ENCODE measurements at places on chromosomes 2 and 18. TPM values are rescaled to one million over a fixed set of nuclear protein-coding genes. Genes with fewer than 3 reads are reported as not detected.

DNA sequence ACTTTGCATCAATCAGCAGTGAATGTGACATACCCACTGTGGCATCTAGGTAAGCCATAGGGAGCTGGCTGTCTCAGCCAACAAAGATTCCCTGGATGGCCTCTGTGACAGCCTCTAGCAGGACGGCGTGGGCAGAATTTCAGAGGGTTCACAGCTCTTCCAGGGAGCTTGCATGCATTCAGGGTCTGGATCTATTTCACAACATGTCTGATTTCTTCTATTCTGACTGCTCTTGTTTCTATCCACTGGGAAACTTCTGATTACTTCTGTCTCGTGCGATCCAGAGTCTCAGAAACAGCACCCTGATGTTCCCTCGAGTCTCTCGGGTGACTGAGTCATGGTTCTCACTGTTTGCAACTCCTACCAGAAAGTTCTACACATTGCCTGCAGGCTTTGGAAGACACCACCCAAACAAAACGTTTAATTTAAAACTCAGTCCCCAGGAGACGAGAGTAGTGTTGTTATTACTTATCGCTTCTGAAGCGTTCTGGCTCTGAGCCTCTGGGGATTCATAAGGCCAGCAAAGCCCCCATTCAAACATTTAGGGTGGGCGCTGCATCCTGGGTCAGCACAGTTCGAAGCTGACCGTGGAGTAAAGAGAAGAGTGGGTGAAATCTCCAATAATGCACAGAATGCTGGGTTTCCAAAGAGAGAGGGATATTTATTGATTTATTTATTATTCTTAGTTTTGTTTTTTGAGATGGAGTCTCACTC lies 41.9 kb upstream of the ODC1 start:
- DNase-seq, result no peak

DNA sequence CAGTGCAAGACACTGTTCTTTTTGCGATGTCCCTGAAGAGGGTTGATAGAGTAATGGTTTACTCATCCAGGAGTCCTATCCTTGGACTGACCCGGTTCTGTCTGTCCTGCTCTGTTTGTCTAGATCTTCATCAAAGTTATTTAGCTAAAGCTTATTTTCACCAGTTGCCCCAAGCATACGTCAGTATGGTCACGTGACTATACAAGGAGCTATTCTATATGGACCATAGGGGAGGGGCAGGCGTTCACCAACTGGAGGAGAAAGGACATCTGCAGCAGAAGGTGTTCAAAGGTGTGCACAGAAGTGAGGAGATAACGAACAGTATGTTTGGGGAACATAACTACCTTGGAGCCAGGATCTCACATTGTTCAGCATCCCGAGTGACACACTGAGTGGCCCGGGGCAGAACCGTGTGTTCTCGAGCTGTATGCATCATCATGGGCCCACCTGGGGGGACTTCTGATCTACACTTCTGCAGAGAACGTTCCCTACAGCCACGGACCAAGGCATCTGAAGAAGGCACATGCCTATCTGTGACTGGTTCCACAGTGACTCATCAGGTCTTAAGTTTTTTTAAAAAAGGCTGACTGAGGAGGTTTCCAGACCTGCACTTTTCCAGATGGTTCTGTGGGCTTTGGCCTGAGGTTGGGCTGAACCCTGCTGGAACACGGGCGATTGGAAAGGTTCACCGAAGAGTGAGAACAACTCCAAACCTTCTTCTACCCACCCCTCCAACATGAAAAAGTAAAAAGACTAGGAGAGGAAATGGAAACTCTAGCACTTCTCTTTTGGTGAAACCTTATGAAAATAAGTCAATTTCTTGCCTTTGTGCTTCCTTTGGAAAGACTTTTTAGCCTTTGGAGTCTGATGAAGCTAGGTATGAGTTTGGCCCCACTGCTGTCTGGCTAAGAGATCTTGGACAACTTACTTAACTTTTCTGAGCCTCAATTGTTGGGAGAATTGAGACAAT lies 68.6 kb upstream of the YWHAQ start:
- DNase-seq, result peak; percentile 88

The B4GALT6 gene
- polyA plus RNA-seq, result 5.2 TPM

- DNase-seq, result no peak
Observed at GRCh38 chr2:3730646-3731045, 27.3 kb downstream of the DCDC2C start.

DNA sequence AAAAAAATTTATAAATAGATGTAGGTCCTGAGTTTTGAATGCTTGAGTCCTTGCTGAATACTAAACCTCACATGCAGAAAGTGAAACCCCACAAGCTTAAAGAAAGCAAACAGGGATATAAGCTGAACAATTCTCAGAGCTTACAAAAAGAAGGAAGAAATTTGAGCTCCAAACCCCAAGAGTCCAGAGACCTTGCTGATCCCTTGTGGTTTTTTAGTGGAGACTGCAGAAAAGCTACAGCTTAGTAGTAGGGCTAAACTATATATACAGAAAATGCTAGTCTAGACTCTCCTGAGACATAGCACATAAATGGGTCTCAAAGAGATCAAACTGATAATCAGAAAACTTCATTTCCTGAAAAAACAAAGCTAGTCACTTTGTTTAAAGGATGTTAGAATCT lies 1548.1 kb upstream of the ZEB2 start:
- DNase-seq, result peak; percentile 17

- no peak for DNase-seq
Observed at GRCh38 chr2:231429152-231429551, 33.6 kb downstream of the B3GNT7 start.

The ACADL gene
- 0.07 TPM for polyA plus RNA-seq

DNA sequence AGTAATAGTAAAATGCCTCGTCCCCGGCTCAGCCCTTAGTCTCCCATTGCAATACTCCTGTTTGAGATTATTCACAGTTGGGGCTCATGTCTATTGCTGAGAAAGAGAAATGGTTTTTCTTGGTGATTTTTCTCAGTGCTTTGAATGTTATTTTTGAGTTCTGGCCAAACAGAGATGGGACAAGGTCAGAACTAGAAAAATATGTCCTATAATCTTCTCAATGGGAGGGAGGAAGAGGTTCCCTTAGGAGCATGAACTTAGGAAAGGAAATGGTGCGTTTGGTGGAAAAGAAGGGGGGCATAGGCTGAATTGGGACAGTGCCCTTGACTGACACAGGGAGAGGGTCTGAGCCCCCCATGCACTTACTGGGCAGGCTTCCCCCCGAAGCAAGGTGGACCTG lies 133.8 kb downstream of the AGAP1 start:
- DNase-seq, result no peak

GRCh38 chr2:6917071-6917760 lies at the start of gene RNF144A:
RNF144A (plus strand) TSS chr2:6917412; CDS start chr2:6996927, 79,515 bp downstream.
- peak; percentile 45 for DNase-seq
